ENCODE measurements at places on chromosomes 1 and 21.

GRCh38 chr1:2980849-2981248 is 40.4 kb upstream of the ACTRT2 start:
- no peak for DNase-seq

GRCh38 chr1:95793893-95794292 is 559.9 kb downstream of the RWDD3 start:
- DNase-seq, result no peak

- DNase-seq, result no peak
Measured at GRCh38 chr1:156995412-156995811, 50.1 kb downstream of the ARHGEF11 start.

- DNase-seq, result peak; percentile 26
Measured at GRCh38 chr1:168636200-168636599, 59.8 kb downstream of the XCL1 start.

Measured in LHCN-M2 (cell line).